ENCODE measurements at places on chromosomes 4 and X. TPM values are rescaled to one million over a fixed set of nuclear protein-coding genes. Genes with fewer than 3 reads are reported as not detected.

The CXCL3 gene
- total RNA-seq = 3.2 TPM

The FHIP1A gene
- not detected for total RNA-seq

The TEX13C gene
- not detected for total RNA-seq

The VCX3B gene
- total RNA-seq = not detected

The SYN1 gene
- 1.7 TPM for total RNA-seq

The PARM1 gene
- total RNA-seq = 1.8 TPM

The TAF7L gene
- 0.05 TPM for total RNA-seq

The TNIP3 gene
- 0.44 TPM for total RNA-seq

The GAGE1 gene
- not detected for total RNA-seq

The ZCCHC12 gene
- not detected for total RNA-seq

The WAS gene
- total RNA-seq = 1.1 TPM

The GAGE12J gene
- not detected for total RNA-seq

The DGKK gene
- not detected for total RNA-seq

The EMCN gene
- 1.4 TPM for total RNA-seq

The ALB gene
- not detected for total RNA-seq

The KDR gene
- total RNA-seq = 6.9 TPM

The ATP1B4 gene
- total RNA-seq = not detected

The CT45A2 gene
- total RNA-seq = not detected

The IL21 gene
- total RNA-seq = not detected

The SULT1E1 gene
- 0.44 TPM for total RNA-seq

The TENM3 gene
- total RNA-seq = 1.0 TPM

The MAMLD1 gene
- total RNA-seq = 1.1 TPM

The GRIA3 gene
- 0.69 TPM for total RNA-seq

The MORC4 gene
- 14.2 TPM for total RNA-seq

The PPP1R2C gene
- not detected for total RNA-seq

The F8A3 gene
- total RNA-seq = 9.4 TPM

The CRMP1 gene
- 0.06 TPM for total RNA-seq

Measured in cardiac ventricle fibroblast (primary cell).